Activated T-helper 1 cell treated with anti-CD3 and anti-CD28 coated beads, Interleukin-2, amount 50 U/mL, for 16 hours (primary cell): ENCODE measurements at places on chromosomes 3 and 15.

GRCh38 chr3:162719684-162720341 is 1223.2 kb downstream of the OTOL1 start:
- no peak for DNase-seq

DNA sequence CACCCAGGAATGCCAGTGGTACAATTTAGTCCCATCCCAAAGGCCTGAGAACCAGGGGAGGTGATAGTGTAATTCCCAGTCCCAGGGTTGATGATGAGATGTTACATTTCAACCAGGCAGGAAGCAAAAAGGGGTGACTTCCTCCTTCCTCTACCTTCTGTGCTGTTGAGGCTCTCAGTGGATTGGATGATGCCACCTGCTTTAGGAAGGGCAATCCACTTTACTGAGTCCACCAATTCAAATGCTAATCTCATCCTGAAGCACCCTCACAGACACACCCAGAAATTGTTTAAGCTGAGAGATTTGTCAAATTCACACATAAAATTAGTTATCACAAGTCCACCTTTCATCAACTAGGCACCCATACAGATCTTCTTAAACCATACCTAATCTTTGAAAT is 418.5 kb upstream of the GOLIM4 start:
- no peak for DNase-seq

- peak; percentile 36 for DNase-seq
Measured at GRCh38 chr15:60396958-60397771, 621 bp downstream of the ANXA2 start.

DNA sequence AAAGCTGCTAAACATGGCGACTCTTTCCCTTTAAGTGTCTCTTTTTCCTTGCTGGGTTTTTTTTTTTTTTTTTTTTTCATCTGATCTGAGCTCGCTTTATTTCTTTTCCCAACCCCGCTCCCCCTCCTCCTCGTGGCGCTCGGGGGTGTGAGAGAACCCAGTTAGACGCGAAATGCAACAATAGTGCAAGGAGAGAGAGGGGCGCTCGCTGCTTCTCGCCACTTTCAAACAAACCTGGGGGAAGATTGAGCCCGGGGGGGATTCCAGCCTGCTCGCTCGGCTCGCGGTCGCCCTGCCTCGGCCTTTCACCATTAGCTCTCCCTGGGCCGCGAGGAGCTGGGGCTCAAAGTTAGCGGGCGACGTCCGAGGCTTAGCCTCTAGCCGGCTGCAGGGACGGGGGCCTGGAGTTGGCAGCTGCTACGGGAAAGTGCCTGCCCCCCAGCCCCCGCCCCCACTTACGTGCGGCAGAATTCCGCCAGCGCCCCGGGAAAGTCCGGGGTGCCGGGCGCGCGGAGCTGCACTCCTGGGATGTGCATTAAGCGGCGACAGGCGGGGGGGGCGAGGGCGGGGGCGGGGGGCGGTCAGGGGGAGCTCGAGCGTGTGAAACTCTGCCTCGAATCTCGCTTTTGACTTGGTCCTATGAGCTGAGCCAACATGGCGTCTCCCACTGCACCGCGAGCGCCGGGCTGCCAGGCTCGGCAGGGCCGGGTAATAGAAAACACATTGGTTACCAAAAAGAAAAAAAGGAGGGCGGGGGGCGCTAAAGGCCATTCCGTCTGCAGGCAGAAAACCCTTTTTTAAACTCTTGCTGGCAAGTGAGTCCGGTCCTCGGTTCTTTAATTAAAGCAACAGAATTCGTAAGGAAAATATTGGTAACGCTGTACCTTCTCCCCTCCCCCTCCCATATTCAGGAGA is 10.4 kb downstream of the NR2F2 start:
- no peak for DNase-seq

GRCh38 chr3:127097072-127097405 is 95.9 kb upstream of the PRR23E start:
- no peak for DNase-seq

DNA sequence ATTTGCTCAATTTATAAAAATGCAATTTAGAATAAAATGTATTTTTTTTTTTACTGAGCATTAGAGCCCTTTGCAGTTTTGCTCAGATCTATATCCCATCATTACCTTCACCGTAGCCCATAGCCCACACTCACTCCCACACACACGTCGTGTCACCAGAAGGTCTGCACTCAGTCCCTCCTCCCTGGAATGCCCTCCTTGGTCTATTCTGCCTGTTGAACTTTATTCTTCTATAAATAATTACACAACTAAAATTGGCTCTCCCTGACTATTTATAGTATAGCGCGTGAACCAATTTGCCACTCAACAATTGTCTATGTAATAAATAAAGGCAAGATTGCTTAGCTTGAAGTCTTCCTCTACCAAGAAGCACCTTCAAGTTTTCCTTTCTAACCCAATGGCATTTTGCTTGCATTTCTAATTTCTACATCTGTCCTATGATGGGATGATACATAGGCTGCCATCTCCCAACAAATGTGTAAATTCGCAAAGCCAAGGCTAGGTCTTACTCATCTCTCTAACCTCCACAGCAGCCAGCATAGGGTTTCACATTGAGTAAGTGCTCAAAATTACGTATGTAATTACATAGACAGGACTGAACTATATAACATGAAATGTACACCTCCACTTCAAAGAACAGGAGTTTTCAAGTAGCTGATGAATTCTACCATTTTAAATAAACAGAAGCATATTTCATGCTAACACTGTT is 172.0 kb upstream of the HES1 start:
- DNase-seq, result no peak

- no peak for DNase-seq
Measured at GRCh38 chr15:60002528-60003218, 1.4 kb upstream of the FOXB1 start.

- no peak for DNase-seq
Measured at GRCh38 chr3:100988080-100988479, 5.1 kb downstream of the ABI3BP start.

- DNase-seq, result no peak
Measured at GRCh38 chr3:15428539-15428938, 1.1 kb downstream of the EAF1 start.

GRCh38 chr3:157163217-157163953 is 3.4 kb upstream of the CCNL1 start:
- no peak for DNase-seq

GRCh38 chr3:76177610-76178009 is 392.3 kb upstream of the ZNF717 start:
- DNase-seq, result no peak

GRCh38 chr3:30273304-30274072 is 332.9 kb upstream of the TGFBR2 start:
- DNase-seq, result no peak

GRCh38 chr15:69992348-69992747 is 105.4 kb downstream of the TLE3 start:
- DNase-seq, result no peak

DNA sequence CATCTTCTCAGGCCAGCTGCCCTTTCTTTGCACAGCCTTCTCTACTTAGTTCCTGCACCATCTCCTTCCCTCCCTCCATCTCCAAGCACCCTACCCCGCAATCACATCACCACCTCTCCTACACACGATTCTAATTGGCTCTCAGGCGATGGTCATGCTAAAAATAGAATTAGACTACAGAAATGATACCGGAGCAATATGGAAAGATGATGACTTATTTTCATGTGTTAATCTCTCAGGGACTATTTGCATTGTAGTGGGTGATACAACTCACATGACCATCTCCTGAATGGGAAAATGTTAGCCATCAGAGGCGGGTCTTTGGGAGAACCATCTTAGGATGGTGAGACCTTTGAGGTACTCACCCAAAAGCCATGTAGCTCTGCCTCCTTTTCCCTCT is 54.7 kb upstream of the PPARG start:
- no peak for DNase-seq

GRCh38 chr3:49397470-49397869 is 14.3 kb downstream of the RHOA start:
- no peak for DNase-seq

GRCh38 chr3:188309437-188310269 is 155.7 kb downstream of the LPP start:
- DNase-seq, result no peak

DNA sequence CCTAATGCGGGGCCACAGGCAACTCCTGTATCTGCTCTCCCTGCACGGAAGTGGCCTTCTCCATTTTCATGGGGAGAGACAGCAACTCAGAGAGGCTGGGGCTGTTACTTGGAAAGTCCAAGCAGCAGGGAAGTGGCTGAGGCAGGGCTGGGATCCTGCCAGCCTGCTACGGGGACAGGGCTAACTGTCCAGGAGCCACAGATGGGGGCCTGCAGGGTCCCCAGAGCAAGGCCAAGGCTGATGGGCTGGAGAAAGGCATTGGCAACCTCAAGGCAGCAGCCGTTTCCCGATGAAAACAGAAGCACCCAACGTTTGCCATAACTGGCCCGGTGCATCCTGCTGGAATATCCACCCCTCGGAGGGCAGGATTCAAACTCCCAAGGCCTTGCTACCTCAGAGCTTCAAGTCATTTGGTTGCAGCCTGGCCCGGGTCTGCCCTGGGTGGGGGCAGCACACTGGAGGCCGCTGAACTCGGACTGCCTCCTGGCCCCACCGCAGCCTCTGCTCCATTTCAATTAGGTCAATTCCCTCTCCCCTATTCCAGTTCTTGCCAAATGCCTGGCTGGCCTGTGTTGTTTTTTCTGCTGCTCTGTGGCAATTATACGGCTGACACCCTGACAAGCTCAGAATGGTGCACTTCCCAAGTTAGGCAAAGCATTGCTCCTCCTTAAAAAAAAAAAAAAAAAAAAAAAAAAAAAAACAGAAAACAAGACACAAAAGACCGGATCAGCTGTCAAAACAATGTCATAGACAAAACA is 143.5 kb downstream of the NUP210 start:
- DNase-seq, result no peak

DNA sequence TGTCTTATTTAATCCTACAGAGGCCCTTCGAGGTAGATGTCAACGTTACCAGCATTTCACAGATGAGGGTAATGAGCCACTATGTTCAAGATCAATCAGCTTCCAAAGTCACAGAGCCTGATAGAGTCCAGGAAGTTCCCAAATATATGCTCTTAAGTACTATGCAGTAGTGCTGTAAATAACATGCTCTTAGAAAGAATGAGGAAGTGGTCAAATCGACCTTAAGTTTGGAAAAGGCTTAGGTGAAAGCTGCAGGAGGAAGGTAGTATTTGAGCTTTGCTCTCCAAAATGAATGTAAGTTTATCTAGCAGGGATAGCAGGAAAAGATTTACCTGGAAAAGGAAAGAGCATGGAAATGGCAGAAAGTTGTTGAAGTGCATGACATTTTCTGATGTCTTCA is 234.0 kb downstream of the RBMS3 start:
- no peak for DNase-seq

DNA sequence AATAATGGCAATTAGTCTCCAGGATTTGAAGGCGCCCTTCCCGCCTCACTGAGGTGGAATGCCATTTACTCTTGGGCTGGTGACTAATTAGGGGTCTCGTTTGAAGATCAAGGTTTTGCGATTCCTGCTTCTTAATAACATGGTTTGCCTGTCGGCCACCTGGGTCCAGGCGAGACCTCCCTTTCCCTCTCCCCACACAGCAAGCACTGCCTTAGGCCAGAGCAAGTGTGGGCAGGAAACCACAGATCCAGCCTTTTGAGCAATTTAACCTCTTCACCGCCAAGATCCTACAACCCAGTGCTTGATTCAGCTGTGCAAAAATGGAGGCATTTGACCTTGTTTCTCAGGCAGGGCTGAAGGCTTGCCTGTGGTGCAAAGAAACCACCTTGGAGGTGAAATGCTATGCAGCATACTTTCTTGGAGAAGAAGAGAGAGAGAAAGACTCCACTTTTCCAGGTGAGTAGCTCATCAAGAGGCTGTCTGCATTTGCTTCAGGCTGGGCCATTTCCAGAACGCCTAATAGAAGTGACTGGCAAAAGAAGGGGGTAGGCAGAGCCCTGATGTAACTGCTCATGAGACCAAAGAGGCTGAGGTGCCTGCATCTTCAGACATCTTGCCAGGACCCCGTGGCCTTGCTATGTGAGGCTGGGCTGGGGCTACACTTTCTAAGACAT is 34.1 kb upstream of the WNT5A start:
- no peak for DNase-seq

DNA sequence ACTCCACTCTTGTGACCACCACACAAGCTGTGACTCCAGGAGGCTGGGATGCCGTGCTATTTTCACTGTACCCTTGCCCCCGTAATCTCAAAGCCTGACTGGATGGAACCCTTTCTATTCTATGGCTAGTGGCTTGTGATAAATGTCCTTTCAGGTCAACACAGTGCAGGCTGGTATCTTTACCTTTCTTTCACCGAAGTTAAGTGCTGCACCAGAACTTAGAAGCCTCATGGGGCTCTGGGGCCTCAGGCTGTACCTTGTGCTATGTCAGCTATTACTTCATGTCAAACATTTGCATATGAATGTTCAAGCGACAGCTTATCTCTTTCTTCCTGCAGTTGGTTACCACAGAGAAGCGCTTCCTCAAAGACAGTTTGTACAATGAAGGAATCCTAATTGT is 66.8 kb downstream of the RPL39L start:
- no peak for DNase-seq

GRCh38 chr3:109921509-109921908 is 584.2 kb upstream of the DPPA4 start:
- no peak for DNase-seq

DNA sequence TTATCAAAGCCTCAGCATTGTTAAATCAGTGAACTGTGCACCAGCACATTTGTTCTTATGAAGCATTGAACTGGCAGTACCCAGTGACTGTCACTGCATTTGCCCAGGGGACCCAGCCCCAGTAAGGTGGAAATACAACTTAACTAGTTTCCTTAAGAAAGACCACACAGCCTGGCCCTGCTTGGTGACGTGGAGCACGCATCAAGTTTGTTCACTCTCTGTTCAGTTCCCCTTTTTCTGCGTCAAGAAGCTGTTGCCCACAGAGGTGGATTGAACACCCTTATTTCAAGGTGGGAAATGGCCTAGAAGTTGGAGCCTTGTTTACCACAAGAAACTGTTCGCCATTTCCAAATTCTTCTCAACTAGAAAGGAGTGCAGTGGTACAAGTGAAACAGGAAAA is 69.9 kb upstream of the AGBL1 start:
- DNase-seq, result no peak

GRCh38 chr3:104460477-104461406 is 906.0 kb upstream of the ALCAM start:
- no peak for DNase-seq

DNA sequence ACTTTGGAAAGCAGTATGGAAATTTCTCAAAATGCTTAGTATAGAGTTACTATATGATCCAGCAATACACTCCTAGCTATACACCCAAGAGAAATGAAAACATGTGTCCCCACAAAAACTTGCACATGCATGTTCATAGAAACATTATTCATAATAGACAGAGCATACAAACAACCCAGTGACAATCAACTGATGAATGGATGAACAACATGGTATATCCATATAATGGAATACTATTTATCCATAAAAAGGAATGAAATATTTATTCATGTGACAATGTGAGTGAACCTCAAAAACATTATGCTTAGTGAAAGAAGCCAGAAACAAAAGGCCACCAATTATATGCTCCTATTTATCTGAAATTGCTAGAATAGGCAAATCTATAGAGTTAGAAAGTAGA is 6.7 kb downstream of the MYH15 start:
- DNase-seq, result no peak

- no peak for DNase-seq
Measured at GRCh38 chr3:31747785-31748184, 215.1 kb downstream of the STT3B start.

GRCh38 chr3:159458010-159458409 is 530.6 kb upstream of the IL12A start:
- no peak for DNase-seq
